ENCODE measurements at places on chromosomes 13 and 19.

DNA sequence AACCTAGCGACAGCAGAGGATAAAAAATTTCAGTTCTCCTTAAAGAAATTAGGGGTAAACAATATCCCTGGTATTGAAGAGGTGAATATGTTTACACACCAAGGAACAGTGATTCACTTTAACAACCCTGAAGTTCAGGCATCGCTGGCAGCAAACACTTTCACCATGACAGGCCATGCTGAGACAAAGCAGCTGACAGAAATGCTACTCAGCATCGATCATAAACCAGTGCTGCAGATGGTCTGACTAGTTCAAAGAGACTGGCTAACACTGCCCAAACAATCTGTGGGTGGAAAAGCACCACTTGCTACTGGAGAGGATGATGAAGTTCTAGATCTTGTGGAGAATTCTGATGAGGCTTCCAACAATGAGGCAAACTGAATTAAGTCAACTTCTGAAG is 19.9 kb upstream of the ACOD1 start:
- DNase-seq = no peak

- DNase-seq = no peak
Observed at GRCh38 chr13:102970542-102970941, 95.7 kb downstream of the SLC10A2 start.

DNA sequence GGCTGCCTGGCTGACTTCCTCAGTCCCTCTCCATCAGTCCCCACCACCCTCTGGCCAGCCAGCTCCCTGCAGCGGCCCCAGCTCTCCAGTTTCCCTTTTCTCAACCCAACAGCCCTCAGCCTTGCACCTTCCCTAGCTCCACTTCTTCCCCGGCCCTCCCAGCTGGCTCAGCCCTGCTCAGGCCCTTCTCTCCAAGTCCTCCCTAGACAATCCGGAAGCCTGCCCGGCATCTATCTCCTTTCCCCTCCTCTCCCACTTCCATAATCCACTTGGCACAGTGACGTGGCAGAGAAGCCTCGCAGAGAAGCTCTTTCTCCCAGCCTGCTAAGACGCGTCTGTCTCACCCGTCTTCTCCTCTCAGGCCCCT is 1.1 kb downstream of the UBXN6 start:
- peak; percentile 38 for DNase-seq

- DNase-seq = peak; percentile 83
Observed at GRCh38 chr19:18173572-18174288, at the start of gene IFI30. Gene IFI30 (plus strand): TSS chr19:18173813. CDS start chr19:18173842, 29 bp downstream.

DNA sequence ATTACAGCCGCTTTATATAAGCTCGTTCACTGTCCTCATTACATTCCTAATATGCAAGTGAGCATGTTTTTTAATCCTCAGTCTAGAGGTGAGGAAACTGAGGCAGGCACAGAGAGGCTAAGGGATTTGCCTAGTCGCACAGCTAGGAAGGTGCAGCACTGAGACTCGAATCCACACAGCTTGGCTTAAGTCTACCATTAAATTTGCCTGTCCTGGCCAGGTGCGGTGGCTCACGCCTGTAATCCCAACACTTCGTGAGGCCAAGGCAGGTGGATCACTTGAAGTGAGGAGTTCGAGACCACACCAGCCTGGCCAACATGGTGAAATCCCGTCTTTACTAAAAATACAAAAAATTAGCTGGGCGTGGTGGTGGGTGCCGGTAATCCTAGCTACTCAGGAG is 8.0 kb downstream of the RPS16 start:
- DNase-seq = no peak

- peak; percentile 7 for DNase-seq
Observed at GRCh38 chr19:52270266-52270885, 989 bp downstream of the ZNF766 start.

DNA sequence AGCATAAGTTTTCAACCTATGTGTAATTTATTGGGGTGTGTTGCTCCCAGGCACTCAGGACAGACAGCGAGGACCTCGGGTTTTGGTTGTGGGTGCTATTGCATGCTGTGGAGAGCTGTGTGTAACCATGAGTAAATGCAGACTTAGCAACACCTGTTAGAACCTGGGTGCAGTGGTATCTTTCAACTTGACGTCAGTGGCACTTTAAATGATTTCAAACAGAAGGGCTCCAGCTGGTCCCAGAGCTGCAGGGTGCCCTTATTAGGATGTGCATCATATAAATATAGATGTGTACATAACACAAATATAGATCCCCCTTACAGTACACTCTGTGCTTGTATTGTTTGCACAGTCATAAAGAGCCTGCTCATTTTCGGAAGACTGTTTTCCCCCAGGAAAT is 228.3 kb upstream of the IRS2 start:
- DNase-seq = no peak

GRCh38 chr19:38879400-38879751 is 1.3 kb upstream of the RINL start:
- no peak for DNase-seq

- DNase-seq = peak; percentile 75
Observed at GRCh38 chr13:113758651-113759524, at the start of gene TMEM255B. Gene TMEM255B (plus strand): TSS chr13:113759226. CDS start chr13:113759270, 44 bp downstream.

GRCh38 chr19:2337329-2337707 is 8.8 kb downstream of the SPPL2B start:
- DNase-seq = no peak

- no peak for DNase-seq
Observed at GRCh38 chr13:25432691-25433090, 60.9 kb downstream of the ATP8A2 start.

DNA sequence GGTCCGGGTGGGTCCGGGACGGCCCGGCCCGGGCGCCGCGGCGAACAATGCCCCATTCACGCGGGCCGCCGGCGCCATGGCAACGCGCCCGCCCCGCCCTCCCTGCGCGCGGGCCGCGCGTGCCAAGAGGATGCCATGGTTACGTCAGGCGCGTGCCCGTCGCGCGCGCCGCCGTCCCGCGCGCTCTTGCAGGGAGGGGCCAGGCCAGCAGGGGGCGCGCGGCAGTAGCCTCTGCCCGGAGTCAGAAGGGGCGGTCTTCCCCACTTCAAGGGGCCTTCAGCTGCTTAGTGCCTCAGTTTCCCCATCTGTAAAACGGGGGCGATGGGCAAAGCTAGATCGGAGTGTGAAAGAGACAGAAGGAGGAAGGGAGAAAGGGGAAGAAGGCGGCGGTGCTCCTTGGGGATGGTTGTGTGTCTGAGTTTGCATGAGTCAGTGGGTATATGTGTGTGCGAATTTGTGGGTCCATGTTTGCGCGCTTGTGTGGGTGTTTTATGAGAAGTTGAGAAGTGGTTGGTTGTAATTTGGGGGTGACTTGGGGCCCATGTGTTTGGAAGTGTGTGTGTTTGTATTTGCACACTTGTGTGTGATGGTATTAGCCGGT is 11.6 kb upstream of the NFIX start:
- peak; percentile 37 for DNase-seq

DNA sequence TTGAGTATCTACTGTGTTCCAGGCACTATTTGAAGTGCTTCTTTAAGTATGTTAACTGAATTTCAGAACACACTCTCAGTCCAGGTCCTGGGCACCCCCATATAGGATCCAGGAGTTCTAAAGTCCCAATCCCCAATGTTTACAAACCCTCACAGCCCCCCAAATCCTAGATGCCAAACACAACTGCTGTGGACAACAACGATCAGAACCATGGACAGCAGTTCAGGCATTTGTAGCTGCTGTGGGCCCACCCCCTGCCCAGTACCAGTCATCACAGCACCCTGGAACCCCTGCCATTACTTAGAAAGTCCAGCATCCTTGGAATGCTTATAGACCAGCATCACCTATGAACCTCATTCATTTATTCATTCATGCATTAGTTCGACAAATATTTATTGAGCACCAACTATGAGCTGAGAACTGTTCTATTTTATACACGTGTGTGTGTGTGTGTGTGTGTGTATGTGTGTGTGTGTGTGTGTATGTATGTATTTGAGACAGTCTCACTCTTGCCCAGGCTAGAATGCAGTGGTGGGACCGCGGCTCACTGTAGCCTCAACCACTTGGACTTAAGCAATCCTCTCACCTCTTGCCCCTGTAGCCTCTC is 19.3 kb upstream of the SDHAF1 start:
- DNase-seq = no peak

DNA sequence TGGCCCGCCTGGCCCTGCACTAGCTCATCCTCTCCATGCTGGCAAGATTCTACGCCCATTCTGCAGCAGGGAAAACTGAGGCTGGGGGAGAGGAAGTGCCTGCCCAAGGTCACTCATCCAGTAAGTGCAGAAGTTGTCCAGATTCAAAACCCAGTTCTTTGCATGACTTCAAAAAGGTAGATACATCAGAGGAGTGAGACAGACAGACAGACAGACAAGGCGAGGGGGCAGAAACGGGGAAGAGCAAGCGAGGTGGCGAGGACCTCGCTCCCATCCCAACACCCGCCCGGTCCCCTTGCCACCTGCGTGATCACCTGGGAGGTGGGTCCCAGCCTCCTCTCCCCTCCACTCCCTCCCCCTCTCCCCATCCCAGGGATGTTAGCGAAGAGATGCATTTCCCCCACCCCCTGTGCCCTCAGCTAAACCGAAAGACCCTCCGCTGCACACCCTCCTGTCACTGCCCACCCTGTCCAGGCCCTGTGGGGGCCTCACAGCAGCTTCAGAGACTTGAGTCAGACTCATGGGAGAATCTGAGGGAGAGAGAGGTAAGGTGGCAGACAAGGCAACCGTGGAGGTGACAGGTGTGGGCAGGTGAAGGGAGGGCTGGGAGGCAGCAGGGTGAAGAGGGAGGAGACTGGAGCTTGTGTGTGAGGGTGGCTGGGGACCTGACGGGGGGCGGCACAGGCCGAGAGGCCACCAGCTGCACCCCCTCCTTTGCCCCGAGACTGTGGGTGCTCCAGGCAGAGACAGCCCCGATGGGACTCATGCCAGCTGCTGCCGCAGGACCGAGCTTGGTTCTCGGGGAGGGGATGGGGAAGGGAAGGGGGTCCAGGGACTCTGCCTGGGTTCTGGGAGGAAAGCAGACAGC is 18.9 kb downstream of the LRRC4B start:
- DNase-seq = no peak

- no peak for DNase-seq
Observed at GRCh38 chr13:101811881-101812280, 359.4 kb downstream of the ITGBL1 start.

DNA sequence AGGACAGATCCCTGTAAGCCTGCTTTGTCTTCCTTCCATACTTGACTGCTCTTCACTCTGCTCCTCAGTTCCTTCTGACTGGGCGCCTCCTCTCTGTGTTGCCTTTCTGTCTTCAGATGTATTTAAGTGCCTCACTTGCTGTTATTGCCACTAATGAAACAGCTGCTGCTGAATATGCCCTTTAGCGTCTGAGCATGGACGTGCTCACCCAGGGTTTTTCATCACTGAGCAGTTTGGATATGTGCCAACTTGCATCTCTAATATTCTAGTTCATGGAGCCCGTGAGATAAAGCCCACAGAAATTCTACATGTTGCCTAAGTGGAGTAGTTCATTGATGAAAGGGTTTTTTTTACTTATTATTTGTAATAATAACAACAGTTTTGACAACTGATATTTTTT is 198.2 kb downstream of the MYO16 start:
- no peak for DNase-seq

DNA sequence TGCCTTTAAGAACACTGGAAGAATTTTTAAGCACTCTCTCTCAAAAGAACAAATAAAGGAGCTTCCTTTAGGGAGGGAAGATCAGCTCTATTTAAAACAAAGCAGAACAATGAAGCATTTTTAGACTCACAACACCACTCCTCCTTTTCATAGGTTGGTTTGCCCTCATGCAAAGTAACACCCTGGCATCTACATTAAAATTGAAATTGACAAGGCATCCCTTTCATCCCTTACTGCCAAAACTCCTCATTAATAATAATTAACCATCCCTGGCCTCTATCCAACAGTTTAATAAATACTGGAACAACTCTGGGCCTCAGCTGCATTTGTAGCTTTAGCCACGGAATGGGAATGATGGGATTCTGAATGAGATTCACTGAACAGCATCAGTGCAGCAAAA is 929.1 kb downstream of the PCDH9 start:
- DNase-seq = no peak

DNA sequence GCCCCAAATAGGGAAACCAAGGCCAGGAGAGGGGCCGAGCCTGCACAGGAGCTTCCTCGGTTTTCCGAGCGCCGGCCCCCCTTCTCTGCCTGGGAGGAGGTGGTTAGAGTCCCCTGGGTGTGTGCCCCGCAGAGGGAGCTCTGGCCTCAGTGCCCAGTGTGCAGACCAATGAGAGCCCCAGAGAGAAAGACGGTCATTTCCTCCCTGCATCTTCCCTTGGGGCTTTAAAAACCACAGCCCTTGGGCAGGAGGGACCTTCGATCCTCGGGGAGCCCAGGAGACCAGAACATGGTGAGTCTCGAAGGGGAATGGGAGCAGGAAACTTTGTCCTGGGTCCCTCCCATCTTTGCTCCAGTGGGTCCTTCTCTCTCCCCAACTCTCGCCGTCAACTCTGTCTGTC is at the start of gene C5AR1:
Gene C5AR1 (plus strand): TSS at position 254 of the 400 bp plus-strand sequence. CDS start 35 bp downstream, at position 289.
- DNase-seq = peak; percentile 79

DNA sequence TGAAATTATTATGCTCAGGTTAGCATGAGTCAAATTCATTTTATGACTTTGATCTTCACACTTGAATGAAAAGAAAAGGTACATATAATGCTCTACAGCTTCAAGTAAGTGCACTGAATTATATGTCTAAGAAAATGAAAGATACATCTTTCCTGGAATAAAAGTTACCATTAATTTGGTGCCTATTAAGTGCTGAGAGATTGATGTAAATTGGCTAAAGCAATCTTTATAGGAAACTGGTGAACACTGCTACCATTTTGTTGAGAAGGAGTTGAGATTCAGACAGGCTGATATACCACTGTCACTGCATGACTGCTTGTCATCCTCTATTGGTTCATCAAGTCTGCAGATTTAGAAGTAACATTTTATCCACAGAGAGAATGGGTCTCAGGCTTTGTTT is 416.8 kb upstream of the SPRY2 start:
- DNase-seq = no peak

DNA sequence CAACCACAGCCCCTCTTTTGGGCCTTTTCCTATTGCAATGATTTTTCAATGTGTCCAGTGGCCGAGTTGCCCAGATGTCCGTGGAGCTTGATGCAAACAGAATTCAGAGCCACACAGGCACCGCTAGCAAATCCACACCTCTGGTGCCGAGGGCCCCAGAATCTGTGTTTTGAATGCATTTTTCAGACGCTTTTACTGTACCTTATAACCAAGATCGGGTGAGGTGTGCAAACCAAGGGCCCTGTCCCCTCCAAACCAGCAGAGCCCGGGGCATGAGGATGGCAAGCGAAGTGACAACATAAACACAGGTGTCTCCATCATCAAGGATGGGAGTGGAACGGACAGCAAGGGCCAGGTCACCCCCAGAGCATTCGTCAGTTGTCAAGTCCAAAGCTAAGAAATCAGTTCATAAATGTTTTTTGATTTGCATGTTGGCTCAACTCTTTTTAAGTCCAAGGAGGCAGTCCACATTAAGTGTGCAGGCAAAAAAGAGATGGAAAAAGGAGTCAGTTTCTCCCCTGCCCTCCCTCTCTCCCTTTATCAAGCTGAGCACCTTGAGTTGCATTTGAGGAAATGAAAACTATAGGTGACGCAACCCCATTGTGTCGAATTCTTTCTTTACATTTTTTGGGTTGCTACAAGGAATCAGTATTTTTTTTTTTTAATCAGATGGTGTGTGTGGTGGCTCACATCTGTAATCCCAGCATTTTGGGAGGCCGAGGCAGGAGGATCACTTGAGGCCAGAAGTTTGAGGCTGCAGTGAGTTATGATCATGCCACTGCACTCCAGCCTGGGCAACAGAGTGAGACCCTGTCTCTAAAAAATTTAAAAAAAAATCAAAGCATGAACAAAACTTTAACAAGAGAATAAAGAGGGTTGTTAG is 2.9 kb downstream of the CCDC8 start:
- no peak for DNase-seq
